ENCODE measurements at places on chromosomes 3 and 15.

- no peak for DNase-seq
Observed at GRCh38 chr15:68391121-68391520, 40.8 kb downstream of the ITGA11 start.

- no peak for DNase-seq
Observed at GRCh38 chr15:59528961-59529402, 82.6 kb upstream of the GCNT3 start.

- no peak for DNase-seq
Observed at GRCh38 chr3:54698054-54698453, 229.8 kb downstream of the LRTM1 start.

GRCh38 chr3:55501905-55502304 is 14.8 kb upstream of the WNT5A start:
- DNase-seq, result no peak

GRCh38 chr3:5260992-5261501 is 73.5 kb downstream of the EDEM1 start:
- no peak for DNase-seq

DNA sequence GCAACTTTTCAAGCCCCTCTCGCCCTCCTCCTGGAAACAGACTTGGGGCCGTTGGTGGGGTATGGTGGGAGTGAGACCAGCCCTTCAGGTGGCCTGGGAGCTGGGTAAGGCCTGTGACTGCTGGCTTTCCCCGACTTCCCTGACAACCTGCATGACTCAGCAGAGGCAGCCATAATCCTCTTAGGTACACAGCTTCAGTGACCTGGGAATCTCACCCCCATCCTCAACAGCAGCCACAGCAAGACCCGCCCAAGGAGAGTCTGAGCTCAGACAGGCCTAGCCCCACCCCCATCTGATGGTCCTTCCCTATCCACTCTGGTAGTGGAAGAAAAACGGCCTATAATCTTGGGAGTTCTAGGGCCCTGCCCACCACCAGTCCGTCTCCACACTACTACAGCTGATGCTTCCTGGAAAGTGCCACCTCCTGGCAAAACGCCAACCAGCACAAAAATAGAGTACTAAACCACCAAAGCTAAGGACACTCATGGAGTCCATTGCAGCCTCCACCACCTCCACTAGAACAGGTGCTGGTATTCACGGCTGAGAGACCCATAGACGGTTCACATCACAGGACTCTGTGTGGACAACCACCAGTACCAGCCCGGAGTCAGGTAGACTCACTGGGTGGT is 13.1 kb upstream of the SLC27A2 start:
- no peak for DNase-seq

DNA sequence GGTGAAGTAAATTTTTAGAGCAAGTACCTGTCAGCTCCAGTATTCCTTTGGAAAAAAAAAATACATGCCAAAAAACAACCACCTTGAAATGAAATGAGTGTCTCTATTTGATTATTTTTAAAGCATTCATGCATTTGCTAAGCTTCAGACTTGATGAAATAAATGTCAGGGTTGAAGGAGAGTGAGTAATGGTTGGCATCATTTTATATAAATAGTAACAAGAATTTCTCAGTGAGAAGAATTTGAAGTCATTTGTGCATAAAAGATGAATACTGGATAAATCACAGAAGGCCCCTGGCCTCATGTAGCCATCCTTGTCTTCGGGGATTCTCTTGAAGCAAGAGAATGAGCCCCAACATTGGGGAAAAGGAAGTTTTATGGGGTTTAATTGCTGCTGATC is 318.4 kb downstream of the LPP start:
- DNase-seq, result no peak

GRCh38 chr3:161540594-161540993 is 44.0 kb downstream of the OTOL1 start:
- DNase-seq, result no peak

GRCh38 chr3:144011251-144011799 is 39.7 kb downstream of the DIPK2A start:
- DNase-seq, result no peak

GRCh38 chr3:3902161-3902560 is 102.9 kb downstream of the LRRN1 start:
- no peak for DNase-seq

Data from GM19239 (cell line).